ENCODE measurements at places on chromosomes 2 and 18.

GRCh38 chr2:847669-848068 is 103.0 kb upstream of the SNTG2 start:
- DNase-seq: no peak

- DNase-seq: no peak
These were observed 55.9 kb downstream of the ZFP36L2 start for GRCh38 chr2:43170405-43171105.

DNA sequence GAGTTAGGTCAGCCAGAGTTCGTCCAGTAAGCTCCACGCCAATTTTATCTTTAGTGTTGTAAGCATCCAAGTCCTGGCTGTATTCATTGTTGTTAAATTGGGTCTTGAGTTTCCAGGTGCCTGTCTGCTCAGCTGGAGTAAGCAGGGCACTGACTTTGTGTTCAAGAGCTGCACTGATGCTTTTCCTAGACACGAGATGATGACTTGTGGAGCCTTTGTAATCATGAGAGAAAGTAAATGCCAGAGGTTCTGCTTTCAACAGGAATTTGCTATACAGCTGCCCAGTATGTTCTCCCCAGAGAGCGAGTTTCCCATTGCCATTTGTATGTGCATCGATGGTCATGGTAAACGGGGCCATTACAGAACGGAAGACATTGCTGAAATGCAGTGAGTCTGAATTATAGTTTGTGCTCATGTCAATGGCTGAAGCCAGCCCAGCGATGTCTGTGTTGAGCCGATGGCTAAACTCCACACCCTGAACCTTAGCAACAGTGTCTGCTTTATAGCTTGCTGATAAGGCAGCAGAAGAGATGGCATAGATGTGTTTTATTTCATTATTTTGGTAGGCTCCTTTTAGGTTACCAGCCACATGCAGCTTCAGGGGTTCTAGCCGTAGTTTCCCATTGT is 32.9 kb downstream of the APOB start:
- no peak for DNase-seq

DNA sequence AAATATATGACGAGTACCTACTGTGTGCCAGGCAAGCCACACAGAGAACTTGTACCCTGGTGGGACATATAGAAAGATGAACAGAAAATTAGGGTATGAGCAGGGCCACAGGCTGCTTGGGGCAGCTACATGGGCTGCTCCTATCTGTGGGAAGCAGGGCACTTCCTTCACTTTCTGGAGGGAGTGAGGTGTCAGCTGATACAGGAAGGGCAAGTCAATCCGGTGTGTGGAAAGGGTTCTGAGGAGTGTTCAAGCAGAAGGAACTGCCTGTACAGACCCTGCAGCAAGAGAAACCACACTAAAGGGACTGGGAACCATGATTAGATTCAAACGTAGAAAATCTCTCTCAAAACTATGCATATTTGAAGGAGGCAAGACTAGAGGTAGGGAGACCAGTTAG is 58.6 kb upstream of the BCL11A start:
- DNase-seq: no peak

GRCh38 chr2:100422320-100423055 is 5.0 kb upstream of the CHST10 start:
- peak; percentile 45 for DNase-seq

- no peak for DNase-seq
These were observed 14.5 kb downstream of the VIT start for GRCh38 chr2:36710858-36711515.

DNA sequence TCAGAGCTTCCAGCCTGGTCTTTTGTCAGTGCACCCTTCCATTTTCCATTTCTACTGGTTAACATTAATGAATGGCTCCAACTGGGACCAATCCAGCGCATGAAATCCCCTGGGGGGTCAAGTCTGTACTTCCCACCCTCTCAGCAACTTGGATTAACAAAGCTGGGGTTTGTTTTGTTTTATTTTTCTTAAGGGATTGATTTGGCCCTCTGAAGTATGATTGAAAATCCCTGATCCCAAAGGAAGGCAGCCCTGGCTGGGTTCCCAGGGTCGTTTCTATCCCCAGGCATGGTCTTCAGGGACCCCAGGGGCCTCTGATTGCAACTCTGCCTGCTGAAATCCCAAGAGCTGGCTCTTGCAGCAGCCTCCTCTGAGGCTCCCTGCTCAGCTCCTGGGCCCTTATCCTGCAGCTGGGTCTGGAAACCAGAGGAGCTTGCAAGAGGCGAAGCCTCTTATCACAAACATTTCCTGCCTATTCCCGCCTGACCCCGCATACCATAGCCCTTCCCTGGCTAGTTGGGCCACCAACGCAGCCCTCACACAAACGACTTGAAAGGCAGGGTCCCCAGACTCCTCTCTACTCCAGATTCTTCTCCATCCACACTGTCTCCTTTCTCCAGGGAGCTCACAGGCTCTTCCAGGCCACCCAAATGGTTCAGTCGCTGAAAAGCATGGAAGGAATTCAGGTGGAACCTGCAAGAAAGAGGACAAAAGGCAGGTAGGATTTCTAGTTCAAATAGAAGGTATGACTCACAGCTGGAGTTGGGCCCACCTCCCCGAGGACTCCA is 109.7 kb upstream of the PKDCC start:
- no peak for DNase-seq

DNA sequence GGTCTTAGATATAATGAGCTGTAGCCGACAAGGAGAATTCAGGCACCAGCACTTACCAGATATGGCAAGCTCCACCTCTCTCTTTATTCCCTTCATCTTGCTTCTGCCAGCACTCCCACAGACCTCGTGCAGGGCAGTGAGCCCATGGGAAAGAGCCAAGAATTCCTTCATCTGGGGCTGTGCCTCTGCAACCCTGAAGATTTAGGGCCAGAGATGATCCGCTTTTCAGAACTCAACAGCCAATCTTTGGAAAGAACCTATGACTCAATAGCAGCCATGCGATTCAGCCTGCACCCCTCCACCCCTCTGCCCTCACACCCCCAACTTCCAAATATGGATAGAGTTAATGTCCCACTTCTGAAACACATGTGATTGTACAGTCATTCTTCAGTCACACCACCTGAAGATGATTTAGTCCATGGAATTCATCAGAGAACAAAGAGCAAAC is 533.7 kb upstream of the TNP1 start:
- peak; percentile 93 for DNase-seq

DNA sequence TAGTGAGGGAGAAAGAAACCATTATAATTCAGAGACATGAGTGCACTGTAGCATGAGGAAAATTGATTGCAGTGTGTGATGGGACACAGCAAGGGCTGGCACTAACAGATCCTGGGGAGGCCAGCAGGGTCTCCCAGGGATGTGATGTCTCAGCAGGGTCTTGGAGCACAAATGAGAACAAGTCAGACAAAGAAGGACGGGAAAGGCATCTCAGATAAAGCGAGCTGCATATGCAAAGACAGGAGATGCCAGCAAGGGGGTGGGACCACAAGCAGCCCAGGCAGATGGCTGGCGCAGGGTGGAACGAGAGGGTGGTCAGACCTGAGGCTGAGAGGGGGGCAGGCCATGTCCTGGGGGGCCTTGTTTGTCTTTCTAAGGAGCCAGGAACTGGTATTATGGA is 102.6 kb upstream of the DLX2 start:
- DNase-seq: no peak

DNA sequence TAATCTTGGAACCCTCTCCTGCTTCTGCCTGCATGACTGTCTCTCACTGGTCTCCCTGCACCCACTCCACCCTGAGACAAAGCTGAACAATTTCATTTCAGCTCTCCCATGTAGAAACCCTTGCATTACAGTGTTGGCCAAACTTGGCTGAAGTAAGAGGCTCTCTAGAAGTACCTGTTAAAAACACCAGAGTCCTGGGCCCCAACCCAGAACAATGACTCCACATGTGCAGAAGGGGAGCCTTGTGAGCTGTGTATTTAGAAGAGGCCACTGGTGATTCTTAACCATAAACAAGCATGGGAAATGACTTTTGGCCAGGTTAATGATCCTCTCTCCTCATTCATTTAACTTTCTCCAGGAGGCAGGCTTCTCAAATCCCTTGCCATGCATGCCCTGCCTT is 254.8 kb downstream of the SETBP1 start:
- no peak for DNase-seq

GRCh38 chr2:78908973-78909372 is 116.5 kb upstream of the REG3G start:
- no peak for DNase-seq

DNA sequence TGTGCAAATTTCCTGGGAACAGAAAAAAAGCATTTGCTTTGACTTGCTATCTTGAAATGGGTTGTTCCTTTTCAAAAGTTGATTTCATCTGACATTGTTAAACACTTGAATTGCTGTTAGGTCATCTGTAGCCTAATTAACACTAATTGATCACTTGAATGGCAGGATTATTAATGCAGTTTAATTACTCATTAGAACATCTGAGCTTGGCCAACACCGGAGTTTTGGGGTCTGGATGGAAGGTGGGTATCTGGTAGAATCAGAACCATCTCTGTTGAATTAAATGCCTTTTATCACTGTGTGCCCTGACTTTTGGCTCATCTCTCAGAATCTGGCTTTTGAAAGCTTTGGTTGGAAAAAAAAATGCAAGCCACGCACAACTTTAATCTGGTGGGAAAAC is 8.4 kb downstream of the DAPL1 start:
- DNase-seq: no peak

GRCh38 chr18:25164211-25164847 is 187.6 kb downstream of the ZNF521 start:
- peak; percentile 6 for DNase-seq

DNA sequence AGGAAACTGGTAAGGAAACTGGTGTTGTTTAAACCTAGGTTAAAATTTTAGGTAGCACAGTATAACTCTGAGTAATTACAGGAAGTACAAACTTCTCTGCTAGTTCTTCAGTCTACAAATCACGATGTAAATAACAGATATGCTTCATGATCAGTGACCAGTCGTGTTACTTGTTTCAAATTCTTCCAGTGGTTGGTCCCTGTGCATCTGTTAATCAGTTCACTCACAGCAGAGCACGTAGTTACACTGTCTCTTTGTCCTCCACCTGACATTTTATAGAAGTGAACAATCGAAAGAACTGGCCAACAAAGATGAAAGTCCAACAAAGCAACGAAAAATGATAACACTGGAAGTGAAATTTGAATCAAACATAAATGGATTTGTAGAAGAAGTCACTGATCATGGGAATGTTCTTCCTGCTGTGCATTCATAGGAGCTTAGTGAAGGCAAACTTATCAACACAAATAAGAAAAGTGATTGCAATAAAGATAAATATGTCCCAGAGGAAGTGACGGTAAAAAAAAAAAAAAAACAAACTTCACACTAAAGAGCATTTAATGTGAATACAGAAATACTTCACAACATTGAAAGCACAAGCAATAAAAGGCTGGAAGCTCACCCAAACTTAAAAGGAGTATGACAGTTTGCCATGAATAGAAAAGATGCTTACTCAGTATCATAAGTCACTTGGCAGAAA is 7.0 kb downstream of the EIF2AK2 start:
- no peak for DNase-seq

DNA sequence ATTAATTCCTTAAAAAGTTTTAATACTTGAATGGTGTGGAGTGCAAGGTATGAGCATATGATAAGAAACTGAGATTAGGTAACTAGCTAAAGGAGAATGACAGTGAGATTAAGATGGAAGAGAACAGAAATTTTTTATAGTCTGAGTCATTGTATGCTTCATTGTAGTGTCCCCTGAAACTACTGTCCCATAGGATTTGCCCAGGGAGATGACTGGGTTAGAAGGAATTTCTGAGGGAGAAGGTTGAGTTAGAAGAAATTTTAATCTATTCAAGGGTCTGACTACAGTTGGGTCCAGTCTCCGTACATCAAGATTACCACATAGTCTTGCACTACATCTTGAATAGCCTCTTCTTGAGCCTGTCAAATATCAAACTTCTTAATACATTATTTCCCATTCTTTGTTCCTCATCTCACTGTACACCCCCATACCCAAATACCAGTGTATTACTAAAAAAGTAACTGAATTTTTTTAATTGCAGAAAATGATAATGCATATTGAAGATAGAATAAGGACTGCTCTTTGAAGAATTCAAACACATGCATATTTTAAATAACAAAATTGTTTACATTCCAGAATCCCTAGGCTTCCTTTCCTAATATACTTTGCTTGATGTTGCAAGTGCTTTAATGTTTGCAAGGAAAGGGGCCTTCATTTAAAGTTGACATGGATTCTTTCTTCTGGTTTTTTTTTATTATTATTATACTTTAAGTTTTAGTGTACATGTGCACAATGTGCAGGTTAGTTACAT is 314.3 kb upstream of the COL3A1 start:
- DNase-seq: no peak

DNA sequence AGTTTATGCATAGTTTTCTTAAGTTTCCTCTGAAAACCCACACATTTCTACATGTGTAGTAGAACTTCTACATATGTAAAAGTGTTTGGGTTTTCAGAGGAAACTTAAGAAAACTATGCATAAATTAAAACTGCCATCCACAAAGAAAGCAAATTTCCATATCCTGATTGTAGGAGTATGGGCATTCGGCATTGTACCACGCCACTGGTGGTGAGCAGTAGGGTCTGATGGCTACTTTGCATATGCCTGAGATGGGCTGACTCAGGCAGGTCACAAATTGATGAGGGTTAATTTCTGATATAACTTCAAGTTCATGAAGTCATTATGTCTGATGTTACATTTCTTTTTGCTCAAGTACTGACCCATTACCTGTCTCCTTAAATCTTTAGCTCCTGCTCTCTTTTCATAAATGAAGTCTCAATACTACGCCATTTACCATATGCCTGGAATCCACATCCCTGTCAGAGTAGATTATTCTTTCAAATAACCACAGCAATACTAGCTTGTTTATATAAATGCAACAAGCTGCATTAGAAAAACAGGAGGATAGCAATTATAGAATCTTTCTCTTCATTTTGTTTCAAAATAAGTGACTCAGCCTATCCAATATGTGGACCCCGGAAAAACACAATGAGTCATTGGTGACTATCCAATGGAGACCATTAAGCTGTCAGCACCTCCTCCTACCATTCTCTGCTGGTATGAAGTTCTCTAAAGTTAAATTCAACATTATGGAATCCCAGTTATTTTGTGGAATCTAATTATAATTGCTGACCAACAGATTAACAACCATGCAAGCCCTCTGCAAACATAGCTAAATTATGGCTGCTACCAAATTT is 355.2 kb upstream of the UBE2E3 start:
- DNase-seq: peak; percentile 75

- peak; percentile 24 for DNase-seq
These were observed 141.5 kb downstream of the SPHKAP start for GRCh38 chr2:228039752-228040534.

- no peak for DNase-seq
These were observed 75.9 kb downstream of the SH3BP4 start for GRCh38 chr2:235027558-235028214.

DNA sequence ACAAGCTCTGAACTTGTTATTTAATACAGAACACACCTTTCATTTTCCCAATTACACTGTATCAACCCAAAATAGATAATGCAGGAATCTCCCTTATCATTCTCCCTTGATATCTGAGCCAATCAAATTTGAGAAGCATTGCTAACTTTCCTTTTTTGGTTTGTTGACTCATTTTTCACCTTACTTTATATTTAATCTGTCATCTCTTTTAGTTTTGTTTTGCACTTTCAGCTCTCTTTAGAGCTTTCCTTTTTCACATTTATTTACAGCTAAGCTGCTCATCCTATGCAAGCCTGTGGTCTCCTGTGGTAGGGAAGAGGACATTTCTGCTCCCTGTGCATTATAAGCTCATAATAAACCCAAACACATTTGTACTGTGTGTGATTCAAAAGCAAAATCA is 50.1 kb downstream of the ITGAV start:
- DNase-seq: no peak

Data from kidney glomerular epithelial cell (primary cell).